Occipital lobe (tissue), 3 donors: ENCODE measurements at places on chromosomes 3 and 15. TPM values are rescaled to one million over a fixed set of nuclear protein-coding genes. Genes with fewer than 3 reads are reported as not detected.

Gene SEMA3F
- 5.8 TPM for total RNA-seq

Gene ZNF662
- 20.4 TPM for total RNA-seq

Gene TRIM69
- 35.6 TPM for total RNA-seq

Gene DNAH1
- total RNA-seq = 1.6 TPM

Gene ARHGEF26
- total RNA-seq = 9.0 TPM

Gene IRAK2
- total RNA-seq = 3.7 TPM

Gene CRABP1
- total RNA-seq = 10.5 TPM

Gene MRPS25
- total RNA-seq = 17.8 TPM

Gene GATM
- total RNA-seq = 150 TPM

Gene IL16
- total RNA-seq = 0.62 TPM

Gene NFKBIZ
- total RNA-seq = 2.3 TPM

Gene ROBO1
- 156 TPM for total RNA-seq

Gene TEX9
- total RNA-seq = 23.2 TPM

Gene KIF15
- 6.4 TPM for total RNA-seq

Gene GNAT1
- total RNA-seq = not detected

Gene B3GNT5
- 24.0 TPM for total RNA-seq

Gene SERPINI2
- 2.0 TPM for total RNA-seq

Gene NLGN1
- 126 TPM for total RNA-seq

Gene RTP3
- not detected for total RNA-seq
